Cortex of kidney (tissue), 1 donor: ENCODE measurements at places on chromosomes 2 and 18.

- DNase-seq: no peak
Observed at GRCh38 chr2:97870396-97870843, 125.3 kb downstream of the TMEM131 start.

- no peak for DNase-seq
Observed at GRCh38 chr2:154173919-154174318, 302.2 kb downstream of the GALNT13 start.

- DNase-seq: no peak
Observed at GRCh38 chr18:59821983-59822382, 77.8 kb upstream of the PMAIP1 start.

- DNase-seq: no peak
Observed at GRCh38 chr2:103809415-103809814, 1044.5 kb upstream of the POU3F3 start.

DNA sequence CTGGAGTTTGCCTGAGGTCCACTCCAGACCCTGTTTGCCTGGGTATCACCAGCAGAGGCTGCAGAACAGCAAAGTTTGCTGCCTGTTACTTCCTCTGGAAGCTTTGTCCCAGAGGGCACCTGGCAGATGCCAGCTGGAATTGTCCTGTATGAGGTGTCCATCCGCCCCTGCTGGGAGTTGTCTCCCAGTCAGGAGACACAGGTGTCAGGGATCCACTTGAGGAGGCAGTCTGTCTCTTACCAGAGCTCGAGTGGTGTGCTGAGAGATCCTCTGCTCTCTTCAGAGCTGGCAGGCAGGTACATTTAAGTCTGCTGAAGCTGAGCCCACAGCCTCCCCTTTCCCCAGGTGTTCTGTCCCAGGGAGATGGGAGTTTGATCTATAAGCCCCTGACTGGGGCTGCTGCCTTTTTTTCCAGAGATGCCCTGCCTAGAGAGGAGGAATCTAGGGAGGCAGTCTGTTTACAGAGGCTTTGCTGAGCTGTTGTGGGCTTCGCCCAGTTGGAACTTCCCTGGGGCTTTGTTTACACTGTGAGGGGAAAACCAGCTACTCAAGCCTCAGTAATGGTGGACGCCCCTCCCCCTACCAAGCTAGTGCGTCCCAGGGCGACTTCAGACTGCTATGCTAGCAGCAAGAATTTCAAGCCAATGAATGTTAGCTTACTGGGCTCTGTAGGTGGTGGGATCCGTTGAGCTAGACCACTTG, 34.7 kb downstream of the TFPI start:
- no peak for DNase-seq

DNA sequence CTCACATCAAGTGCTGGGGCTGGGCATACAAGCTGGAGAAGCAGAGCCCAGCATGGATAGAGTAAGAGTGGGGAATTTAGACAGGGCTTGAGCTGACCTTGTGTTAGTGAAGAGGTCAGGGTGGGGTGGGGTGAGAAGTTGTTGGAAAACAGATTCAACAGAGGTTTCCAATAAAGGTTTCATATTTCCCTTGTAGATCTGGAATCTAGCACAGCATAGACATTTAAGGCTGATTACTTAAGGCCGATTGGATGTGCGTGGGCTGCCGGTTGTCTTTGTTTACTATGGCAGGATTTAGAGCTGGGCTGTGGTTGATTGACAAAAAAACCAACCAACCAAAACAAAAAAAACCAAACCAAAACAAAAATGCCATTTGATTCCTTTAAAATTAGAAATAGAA, 114.9 kb upstream of the SEC11C start:
- DNase-seq: no peak

DNA sequence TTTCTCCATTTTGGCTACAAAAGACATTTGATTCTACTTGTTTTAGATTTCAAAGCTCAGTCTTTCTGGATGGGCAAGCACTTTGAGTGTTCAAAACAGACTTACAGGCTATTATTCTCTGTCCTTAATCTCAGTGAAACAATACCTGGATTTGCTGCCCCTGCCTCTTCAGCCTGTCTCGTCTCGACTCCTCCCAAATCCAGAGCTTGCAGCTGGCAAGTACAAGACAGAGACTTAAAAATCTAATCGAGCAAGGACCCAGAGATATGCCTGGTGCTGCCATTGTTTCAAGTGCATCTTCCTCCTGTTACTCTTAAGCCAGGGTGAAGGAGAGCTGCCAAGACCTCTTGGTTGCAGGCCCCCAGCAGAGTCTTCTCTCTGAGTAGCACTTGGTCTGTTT, 59.2 kb downstream of the LRRC30 start:
- no peak for DNase-seq

DNA sequence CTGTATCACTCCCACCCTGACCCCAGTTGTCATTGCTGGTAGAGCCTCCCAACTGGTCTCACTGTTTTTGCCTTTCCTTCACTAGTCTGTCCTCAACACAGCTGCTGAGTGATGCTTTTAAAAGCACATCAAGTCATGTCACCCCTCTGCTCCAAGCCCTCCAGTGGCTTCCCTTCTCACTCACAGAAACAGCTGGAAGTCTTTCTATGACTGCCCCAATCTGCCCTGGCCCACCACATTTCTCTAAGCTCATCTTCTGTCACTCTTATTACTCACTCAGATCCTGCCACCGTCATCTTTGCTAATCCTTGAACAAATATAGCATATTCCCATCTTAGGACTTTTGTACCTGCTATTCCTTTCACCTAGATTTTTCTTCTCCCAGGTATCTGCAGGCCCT, 242.6 kb upstream of the RBBP8 start:
- no peak for DNase-seq

DNA sequence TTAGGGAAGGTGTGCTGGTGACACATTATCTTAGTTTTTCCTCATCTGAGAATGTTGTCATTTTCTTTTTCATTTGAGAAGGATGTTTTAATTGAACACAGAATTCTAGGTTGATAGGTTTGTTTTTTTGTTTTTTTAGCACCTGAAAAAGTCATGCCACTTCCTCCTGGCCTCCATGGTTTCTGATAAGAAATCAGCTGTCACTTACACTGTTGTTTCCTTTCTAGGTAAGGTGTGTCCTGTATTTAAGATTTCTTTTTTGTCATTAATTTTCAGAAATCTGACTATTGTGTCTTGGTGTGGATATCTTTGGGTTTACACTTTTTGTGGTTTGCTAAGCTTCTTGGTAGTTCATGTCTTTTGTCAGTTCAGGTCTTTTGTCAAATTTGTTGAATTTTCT, 99.3 kb downstream of the ROCK1 start:
- no peak for DNase-seq

GRCh38 chr2:169285531-169286235, 76.7 kb downstream of the LRP2 start:
- DNase-seq: no peak

DNA sequence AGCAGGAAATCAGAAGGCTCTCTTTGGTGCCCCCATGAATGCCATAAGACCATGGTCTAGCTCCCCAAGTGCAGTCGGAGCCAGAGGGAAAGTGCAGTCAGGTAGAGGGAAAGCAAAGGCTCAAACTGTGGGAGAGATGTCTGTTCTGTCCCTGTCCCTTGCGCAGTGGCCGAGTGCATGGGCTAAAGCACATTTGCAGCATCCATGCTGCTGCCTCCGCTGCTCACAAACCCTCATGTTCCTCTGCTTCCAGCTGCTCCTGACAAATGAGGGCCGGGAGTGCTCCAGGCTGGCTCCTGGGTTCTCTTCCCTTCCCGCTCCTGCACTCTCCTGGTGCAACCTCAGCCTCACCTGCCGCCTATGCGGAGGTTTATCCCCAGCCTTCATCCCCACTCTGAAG, 34.2 kb downstream of the SCTR start:
- no peak for DNase-seq

DNA sequence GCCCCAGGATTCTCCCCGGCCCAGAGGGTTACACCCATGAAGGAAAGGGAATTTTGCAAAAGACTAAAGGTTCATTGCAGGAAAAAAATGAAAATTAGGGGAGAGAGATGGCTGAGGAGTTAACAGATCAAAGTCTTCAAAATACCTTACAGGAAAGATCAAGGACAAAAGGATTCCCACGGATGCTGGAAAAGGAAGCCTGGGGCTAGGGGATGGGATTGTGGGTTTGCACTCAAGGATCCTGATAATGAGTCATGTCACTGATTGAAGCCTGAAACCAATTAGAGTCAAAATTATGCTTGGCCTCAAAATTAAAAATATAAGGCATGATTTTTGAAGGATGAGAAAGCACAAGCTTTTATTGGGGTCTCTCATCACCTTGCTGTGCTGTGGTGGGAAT, 32.6 kb upstream of the COPS8 start:
- DNase-seq: no peak

GRCh38 chr2:118319271-118319684, 231.0 kb downstream of the INSIG2 start:
- no peak for DNase-seq

- DNase-seq: no peak
Observed at GRCh38 chr2:6234702-6235101, 542.5 kb downstream of the SOX11 start.

DNA sequence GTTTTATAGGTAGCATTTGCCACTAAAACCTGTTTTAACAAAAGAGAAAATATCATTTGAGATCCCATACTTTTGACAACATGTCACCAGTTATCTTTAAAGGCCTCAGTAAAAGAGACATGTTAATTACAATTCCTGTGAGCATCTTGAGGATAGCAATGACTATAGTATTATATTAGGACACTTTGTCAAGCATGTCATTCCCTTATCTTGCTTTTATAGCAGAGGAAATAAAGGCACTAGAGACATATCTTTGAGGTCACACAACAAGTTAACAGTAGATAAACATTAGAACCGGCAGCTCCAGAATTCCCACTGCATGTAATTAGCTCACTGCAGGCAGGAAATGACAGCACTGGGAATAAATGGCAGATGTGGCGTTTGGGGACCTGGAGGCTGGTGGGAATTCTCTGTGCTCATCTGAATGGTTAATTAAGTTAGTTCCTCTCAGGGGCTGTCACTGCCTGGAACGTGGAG, 25.9 kb downstream of the LYPD6B start:
- DNase-seq: no peak

- no peak for DNase-seq
Observed at GRCh38 chr18:37156330-37156942, 327.5 kb downstream of the KIAA1328 start.

DNA sequence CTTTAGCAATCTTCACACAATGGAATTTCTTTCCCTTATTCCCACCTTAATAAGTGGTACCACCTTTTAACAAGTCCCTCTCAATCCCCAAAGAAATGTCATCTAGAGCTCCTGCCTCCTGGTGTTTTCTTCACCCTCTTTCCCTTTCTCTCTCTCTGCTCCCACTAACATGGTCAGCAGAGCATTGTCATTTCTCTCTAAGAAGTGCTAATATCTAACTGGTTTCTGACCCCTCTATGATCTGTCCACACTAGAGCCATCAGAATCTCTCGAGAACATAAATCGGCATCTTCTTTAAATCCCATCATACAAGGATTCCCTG, 161.2 kb upstream of the DTNA start:
- DNase-seq: no peak

GRCh38 chr2:120343433-120344105, 2.4 kb upstream of the INHBB start:
- no peak for DNase-seq

DNA sequence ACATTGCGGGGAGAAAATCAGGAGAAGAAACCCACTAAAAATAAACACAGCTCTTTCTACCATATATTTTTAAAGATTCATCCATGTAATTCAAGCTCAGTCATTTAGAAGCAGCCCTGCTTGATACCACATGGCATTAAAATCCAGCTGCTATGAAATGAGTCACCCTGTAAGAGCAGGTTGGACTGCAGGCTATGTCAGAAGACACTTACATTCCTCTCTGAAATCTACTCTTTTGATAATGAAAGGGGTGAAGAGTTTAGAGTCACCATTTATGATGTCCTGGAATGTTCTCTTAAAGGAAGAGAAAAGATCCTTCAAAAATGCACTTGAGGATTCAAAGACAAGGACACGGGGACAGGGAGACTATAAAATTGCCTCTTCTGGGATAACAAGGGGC, 100.6 kb upstream of the APCDD1 start:
- DNase-seq: no peak

- DNase-seq: no peak
Observed at GRCh38 chr2:15957881-15958713, 17.7 kb downstream of the MYCN start.

- DNase-seq: no peak
Observed at GRCh38 chr18:49411928-49412327, 48.5 kb downstream of the DYM start.

GRCh38 chr2:37782721-37783371, 111.4 kb upstream of the CDC42EP3 start:
- no peak for DNase-seq

DNA sequence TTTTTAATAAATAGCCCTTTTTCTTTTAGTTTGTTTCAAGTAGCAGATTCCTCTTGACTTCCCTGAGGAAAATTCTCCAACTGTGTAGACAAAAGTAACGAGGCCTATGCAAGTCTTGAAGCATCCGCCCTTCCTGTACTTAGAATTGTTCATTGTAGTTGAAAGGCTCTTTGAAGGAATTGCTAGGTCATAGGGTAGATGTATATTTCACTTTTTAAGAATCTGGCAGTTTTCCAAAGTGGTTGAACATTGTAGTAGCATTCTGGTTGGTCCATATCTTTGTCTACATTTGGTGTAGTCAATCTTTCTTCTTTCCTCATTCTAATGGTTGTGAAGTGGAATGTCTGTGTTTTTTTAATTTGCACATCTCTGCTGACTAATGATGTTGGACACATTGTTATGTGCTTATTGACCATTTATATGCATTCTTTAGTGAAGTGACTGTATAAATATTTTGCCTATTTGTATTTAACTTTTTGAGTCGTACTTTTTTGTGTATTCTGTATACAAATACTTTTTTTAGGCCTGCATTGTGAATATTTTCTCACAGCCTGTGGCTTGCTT, 5.6 kb upstream of the SERPINB11 start:
- no peak for DNase-seq

DNA sequence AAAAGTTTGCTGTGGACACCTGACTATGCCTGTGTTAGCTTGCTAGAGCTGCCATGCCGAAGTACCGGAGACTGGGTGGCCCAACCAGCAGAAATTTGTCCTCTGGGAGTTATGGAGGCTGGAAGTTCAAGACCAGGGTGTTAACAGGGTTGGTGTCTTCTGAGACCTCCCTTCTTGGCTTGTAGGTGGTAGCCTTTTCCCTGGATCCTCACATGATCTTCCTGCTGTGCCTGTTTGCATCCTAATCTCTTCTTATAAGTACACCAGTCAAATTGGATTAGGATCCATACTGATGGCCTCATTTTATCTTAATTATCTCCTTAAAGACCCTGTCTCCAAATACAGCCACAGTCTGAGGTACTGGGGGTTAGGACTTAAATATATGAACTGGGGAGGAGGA, 845 bp downstream of the TMEM177 start:
- DNase-seq: no peak

- no peak for DNase-seq
Observed at GRCh38 chr2:27798948-27799645, 27.6 kb downstream of the MRPL33 start.

GRCh38 chr2:158717366-158718195, 77.5 kb upstream of the DAPL1 start:
- no peak for DNase-seq

- no peak for DNase-seq
Observed at GRCh38 chr2:217521820-217522219, 481.0 kb downstream of the TNS1 start.
